SJCRH30 (cell line): ENCODE measurements at places on chromosomes 4 and X. TPM values are rescaled to one million over a fixed set of nuclear protein-coding genes. Genes with fewer than 3 reads are reported as not detected.
A peak's percentile ranks its signal among the peaks of the same experiment; 100 is the strongest.

ERAS gene
- not detected in 2 replicates for total RNA-seq

PFKFB1 gene
- 0.14 TPM in 1 of 2 replicates, not detected in the other for total RNA-seq

ENOPH1 gene
- total RNA-seq, result 98.9 and 107 TPM in 2 replicates

NSG1 gene
- not detected in 2 replicates for total RNA-seq

UBE2K gene
- total RNA-seq, result 50.4 and 57.9 TPM in 2 replicates

DNA sequence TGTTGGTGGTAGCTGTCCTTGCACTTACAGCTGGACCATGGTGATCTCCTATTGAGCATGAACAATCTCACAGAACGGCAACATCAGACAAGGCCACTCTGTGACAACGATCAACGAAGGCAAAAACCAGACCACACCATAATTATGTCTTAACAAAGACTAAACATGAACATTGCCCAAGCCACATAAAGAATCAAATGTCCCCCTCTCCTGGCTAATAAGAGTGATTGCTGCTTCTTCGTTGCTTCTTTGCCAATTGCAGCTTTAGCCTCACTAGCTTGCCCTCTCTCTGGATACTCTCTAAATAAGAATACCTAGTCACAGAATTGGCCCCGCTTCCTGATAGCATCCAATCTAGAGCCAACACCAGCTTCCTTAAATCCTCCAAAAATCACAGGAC is 41.5 kb upstream of the PGRMC1 start:
- H3K36me3 ChIP-seq, result no peaks in the 10 kb centered on the region
- H3K4me1 ChIP-seq, result no peaks in the 10 kb centered on the region
- H3K27me3 ChIP-seq, result peaks cover 6% of the 10 kb centered on the region; the same call in 1 of the 2 replicates
- no peak overlapping the region for H3K27ac ChIP-seq

DNA sequence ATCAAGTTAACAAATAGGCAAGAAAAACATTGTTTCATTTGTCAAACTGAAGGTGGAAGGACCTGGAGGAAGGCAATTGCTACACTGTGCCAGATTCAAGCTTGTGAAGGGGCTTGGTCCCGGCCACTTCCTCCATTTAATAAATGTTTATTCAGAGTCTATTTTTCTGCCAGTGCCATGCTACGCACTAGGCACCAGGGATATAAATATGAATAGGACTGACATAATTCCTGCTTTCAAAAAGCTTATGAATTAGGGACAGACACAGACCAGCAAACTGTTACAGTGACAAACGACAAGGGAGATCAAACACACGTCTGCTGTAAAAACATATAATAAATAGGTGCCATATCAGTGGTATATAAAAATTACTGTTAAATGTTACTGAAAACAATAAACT is 571 bp downstream of the TLR6 start:
- peak overlapping the region; percentile 20; the same call in 1 of the 2 replicates for H3K4me3 ChIP-seq
- no peak overlapping the region for H3K27ac ChIP-seq
- H3K36me3 ChIP-seq, result no peaks in the 10 kb centered on the region

DNA sequence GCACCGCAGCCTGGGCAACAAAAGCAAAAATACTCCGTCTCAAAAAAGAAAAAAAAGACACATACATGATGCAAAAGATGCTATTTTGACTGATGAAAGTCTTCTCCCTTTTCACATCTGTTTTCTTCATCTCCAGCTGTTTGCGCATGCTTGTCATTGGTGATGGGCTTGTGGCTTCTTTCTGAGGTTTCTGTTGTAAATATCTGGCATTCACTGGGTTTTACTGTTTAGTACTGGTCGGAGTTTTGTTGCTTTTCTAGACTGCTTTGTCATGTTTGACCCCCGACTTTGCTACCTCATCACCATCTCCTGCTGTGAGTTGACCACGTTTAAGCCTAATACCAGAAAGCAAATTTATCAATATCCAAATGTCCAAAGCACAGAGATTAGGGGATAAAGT is 34.4 kb downstream of the PTCHD1 start:
- peaks cover 27% of the 10 kb centered on the region for H3K4me1 ChIP-seq
- H3K4me3 ChIP-seq, result no peak overlapping the region
- no peaks in the 10 kb centered on the region for H3K36me3 ChIP-seq

DNA sequence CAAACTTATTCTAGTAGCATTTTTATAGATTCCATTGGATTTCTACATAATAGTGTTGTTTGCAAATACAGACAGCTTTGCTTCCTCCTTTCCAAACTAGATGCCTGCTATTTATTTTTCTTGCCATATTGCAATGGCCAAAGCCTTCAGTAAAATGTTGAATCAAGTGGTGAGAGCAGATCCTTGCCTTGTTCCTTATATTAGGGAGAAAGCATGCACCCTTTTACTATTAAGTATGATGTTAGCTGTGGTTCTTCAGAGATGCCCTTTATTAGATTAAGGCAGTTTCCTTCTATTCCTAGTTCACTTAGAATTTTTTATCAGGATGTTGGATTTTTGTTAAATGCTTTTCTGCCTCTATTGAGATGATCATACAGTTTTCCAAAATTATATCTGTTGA is 233.7 kb downstream of the CBR4 start:
- H3K27ac ChIP-seq, result no peak overlapping the region
- H3K4me1 ChIP-seq, result peaks cover 5% of the 10 kb centered on the region
- DNase-seq, result no peak
- no peaks in the 10 kb centered on the region for H3K27me3 ChIP-seq

- H3K36me3 ChIP-seq, result no peaks in the 10 kb centered on the region
- no peak for DNase-seq
- no peak overlapping the region for H3K27ac ChIP-seq
- peaks cover 37% of the 10 kb centered on the region for H3K4me1 ChIP-seq
- no peaks in the 10 kb centered on the region for H3K27me3 ChIP-seq
- H3K4me3 ChIP-seq, result no peak overlapping the region
Observed at GRCh38 chr4:41124916-41125548, 89.3 kb downstream of the APBB2 start.

GRCh38 chrX:1435241-1435895 is 17.3 kb downstream of the ASMTL start:
- no peak overlapping the region for H3K27ac ChIP-seq
- H3K27me3 ChIP-seq, result no peaks in the 10 kb centered on the region
- H3K4me1 ChIP-seq, result no peaks in the 10 kb centered on the region
- peaks cover 52% of the 10 kb centered on the region for H3K36me3 ChIP-seq

GRCh38 chr4:76028350-76028765 is 5.1 kb upstream of the CXCL10 start:
- peak overlapping the region; percentile 37 for H3K4me3 ChIP-seq
- peak; percentile 28 for DNase-seq
- H3K36me3 ChIP-seq, result no peaks in the 10 kb centered on the region
- H3K4me1 ChIP-seq, result no peaks in the 10 kb centered on the region

DNA sequence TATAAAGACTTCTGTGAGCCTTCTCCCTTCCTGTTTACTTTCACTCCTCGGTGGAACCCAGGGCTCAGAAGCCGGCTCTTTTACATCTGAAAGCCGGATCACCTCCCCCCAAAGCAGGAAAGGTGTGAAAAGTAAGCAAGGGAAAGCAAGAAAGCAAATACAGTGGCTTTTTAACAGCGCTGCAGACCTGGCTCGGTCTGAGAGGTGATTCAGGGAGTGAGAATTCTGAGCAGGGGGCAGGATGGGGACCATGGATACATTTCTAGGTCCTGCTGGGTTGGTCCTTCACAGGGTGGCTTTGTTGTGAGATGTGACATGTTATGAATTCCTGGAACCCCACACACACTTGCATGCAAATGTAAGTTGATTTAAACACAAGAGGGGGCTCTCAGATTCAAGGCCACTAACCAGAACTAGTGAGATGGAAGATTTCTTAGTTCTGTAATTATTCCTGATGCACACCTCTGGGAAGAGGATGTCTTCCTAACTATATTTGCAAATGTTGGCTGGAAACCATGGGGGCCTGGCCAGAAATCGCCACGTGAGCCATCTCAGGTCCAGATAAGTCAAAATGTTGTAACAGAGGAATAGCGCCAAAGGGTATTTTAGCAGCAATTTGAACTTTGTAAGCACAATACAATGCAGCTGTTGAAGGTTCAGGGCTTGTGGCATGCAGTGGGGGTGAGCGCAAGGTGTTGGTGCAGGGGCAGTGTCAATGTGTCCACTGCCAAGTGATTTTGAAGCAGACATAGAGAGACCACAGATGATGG is 670.1 kb upstream of the LCORL start:
- DNase-seq, result no peak
- H3K36me3 ChIP-seq, result no peaks in the 10 kb centered on the region
- H3K27ac ChIP-seq, result no peak overlapping the region
- H3K27me3 ChIP-seq, result no peaks in the 10 kb centered on the region
- H3K4me1 ChIP-seq, result peaks cover 13% of the 10 kb centered on the region

GRCh38 chrX:130075777-130076176 is 34.5 kb downstream of the ELF4 start:
- no peak for DNase-seq
- no peaks in the 10 kb centered on the region for H3K27me3 ChIP-seq
- H3K27ac ChIP-seq, result no peak overlapping the region
- no peaks in the 10 kb centered on the region for H3K4me1 ChIP-seq

- no peaks in the 10 kb centered on the region for H3K27me3 ChIP-seq
- no peak for DNase-seq
- H3K4me3 ChIP-seq, result no peak overlapping the region
- no peaks in the 10 kb centered on the region for H3K4me1 ChIP-seq
- no peak overlapping the region for H3K27ac ChIP-seq
- no peaks in the 10 kb centered on the region for H3K36me3 ChIP-seq
Observed at GRCh38 chr4:136009258-136009832, 1522.9 kb downstream of the PCDH18 start.

GRCh38 chr4:175469514-175469913 is 342.6 kb downstream of the GPM6A start:
- no peaks in the 10 kb centered on the region for H3K36me3 ChIP-seq
- H3K27ac ChIP-seq, result no peak overlapping the region
- no peaks in the 10 kb centered on the region for H3K4me1 ChIP-seq
- no peak overlapping the region for H3K4me3 ChIP-seq
- DNase-seq, result peak; percentile 2
- no peaks in the 10 kb centered on the region for H3K27me3 ChIP-seq

GRCh38 chr4:110107866-110108265 is 90.5 kb downstream of the ELOVL6 start:
- H3K4me1 ChIP-seq, result no peaks in the 10 kb centered on the region
- H3K36me3 ChIP-seq, result no peaks in the 10 kb centered on the region
- no peak for DNase-seq
- no peak overlapping the region for H3K4me3 ChIP-seq
- H3K27me3 ChIP-seq, result no peaks in the 10 kb centered on the region
- H3K27ac ChIP-seq, result no peak overlapping the region
